ENCODE measurements at places on chromosomes 3 and 15.
A peak's percentile ranks its signal among the peaks of the same experiment; 100 is the strongest.

GRCh38 chr3:93904568-93904967 is 69.1 kb downstream of the PROS1 start:
- DNase-seq, result no peak

DNA sequence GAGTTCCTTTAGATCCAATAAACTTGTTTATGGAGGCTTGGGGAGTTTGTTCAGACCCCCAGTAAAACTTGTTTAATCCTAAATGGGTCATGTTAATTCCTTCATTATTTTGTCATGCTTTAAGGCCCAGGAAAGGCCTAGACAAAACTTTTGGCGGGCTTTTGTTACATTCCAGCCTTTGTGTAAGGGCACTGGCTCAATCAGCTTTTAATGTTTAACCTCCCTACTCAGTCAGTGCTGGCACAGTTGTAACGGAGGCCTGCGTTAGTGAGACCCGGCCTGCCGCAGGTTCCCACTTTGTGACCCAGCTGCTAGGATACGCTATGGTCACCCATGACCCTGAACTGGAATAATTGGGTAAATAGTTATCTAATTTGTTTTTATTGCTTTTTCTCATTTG is 59.2 kb downstream of the OXSM start:
- no peak for DNase-seq

GRCh38 chr15:97995881-97996603 is 35.5 kb downstream of the ARRDC4 start:
- peak; percentile 43 for DNase-seq

DNA sequence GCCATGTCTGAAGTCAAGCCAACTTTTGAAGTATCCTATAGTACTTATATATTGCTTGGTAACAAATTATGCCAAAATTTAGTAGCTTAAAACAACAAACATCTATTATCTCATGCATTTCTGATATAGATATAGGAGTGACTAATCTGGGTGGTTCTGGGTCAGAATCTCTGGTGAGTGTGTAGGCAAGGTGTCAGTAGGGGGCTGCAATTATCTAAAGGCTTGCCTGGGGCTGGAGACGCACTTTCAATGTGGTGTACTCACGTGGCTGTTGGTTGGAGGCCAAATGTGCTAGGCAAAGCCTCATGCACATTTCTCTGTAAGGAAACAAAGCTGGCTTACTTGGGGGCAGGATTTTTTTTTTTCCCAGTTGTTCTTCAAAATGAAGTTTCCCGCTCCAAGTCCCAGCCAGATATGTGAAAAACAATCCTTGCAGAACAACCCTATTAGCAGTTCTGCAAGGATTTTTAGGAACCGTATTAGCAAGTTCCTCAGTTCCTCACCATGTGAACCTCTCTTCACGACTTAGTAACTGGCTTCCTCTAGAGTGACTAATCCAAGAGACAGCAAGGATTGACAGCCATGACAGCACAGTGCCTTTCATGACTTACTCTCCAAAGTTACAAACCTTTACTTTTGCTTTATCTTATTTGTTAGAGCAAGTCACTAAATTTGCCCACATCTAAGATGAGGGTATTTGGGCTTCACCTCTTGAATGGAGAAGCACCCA is 25.8 kb downstream of the GREM1 start:
- peak; percentile 47 for DNase-seq

DNA sequence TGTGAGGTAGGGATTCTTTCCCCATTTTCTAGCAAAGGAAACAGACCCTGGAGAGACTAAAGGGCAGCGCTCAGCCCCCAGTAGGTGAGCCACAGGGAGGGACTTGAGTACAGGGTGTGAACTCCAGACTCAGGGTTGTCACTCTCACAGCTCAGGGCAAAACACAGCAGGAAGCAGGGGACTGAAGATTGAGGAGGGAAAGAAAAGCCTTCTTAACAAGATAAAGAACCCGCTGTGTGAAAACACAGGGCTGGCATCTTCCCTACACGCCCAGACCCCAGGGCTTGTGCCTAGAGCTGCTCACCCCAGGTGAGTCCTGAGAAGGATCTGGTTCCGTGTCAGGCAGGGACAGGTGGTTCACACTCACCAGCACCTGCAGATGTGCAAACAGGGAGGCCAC is 59.6 kb downstream of the ABTB1 start:
- DNase-seq, result no peak

DNA sequence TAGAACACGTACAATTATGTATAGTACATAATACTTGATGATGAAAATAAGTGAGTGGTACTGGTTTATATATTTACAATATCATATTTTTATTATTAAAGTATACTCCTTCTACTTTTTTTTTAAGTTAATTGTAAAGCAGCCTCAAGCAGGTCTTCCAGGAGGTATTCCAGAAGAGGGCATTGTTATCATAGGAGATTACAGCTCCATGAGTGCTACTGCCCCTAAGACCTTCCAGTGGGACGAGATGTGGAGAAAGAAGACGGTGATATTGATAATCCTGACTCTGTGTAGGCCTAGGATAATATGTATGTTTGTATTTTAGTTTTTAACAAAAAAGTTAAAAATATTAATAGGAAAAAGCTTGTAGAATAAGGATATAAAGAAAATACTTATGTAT is 40.3 kb upstream of the SCN5A start:
- DNase-seq, result no peak

DNA sequence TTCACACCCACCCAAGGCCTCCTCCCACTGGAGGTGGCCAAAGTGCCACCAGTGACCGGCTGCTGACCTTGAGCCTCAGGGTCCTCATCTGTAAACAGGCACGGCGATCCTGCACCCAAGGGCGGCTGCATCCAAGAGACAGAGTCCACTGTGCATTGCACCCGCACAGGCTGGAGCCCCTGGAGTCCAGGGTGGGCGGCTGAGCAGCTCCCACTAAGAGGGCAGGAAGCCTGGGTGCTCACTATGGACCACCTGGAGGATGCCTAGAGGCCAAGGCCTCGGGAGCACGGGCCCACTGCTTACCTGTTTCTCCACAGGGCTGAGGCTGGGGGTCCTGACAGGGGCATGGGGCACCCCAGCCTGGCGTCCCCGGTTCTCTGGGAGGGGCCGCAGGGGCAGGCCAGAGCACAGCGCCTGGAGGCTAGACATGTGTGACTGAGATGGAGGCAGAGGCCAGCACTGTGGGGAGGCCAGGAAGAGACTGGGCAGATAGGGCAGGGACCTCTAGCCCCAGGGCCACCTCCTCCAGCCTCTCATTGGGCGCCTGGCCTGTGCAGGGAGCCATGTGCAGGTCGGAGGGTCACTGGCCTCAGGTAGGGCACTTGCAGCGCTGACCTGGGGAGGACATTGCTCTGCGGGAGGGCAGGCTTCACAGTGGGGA is at the start of gene UROC1:
Gene UROC1, minus strand, starts transcription at position 483 of the 661 bp plus-strand sequence. Its CDS starts 54 bp downstream, at position 429.
- no peak for DNase-seq

DNA sequence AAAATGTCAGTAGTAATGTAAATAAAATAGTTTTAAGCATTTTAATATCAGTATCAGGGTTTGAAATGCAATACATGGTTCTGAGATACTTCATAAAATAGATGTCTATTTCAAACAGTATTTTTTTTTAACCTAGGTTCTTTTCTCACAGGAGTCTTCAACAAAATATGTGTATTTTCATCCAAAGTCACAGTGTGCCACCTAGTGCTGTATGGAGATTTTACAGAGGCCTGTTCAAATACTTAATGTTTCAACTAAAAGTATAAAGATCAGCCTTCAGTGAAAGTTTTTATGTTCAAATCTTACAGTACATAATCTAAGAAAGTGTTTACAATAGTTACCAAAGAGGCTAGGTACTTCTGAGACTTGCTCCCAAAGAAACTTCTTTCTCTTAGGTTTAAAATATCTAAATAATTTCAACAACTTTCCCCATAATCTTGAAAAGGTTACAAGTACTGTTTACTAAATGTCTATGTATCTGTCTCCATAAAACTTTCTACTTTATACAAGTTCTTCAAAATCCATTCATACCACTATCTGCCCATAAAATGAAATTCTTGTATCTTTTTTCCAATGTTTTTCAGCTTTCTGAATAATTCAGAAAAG is 38.3 kb downstream of the SCAPER start:
- peak; percentile 24 for DNase-seq

GRCh38 chr3:4977853-4978203 is 1.4 kb upstream of the BHLHE40 start:
- no peak for DNase-seq

GRCh38 chr3:48023377-48023776 is 7.2 kb upstream of the MAP4 start:
- DNase-seq, result no peak

- no peak for DNase-seq
Observed at GRCh38 chr3:157789162-157789561, 285.9 kb upstream of the VEPH1 start.

- DNase-seq, result peak; percentile 59
Observed at GRCh38 chr3:156664831-156665178, 9.6 kb upstream of the TIPARP start.

DNA sequence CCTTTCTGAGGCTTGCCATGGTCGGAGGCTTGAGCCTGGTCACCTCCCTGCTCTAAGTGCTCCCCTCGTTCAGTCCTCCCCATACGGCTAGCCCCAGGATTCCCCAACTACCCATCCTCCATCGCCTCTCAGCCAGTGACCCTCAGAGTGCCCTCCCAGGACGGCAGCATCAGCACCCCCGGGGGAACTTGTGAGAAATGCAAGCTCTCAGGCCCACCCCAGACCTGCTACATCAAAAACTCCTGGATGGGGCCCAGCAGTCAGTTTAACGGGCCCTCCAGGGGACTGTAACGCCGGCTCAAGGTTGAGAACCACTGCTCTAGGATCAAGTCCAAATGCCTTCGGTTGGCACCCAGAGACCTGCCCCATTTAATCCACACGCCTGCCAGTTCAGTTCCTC is 6.9 kb downstream of the ADAMTS17 start:
- DNase-seq, result no peak

DNA sequence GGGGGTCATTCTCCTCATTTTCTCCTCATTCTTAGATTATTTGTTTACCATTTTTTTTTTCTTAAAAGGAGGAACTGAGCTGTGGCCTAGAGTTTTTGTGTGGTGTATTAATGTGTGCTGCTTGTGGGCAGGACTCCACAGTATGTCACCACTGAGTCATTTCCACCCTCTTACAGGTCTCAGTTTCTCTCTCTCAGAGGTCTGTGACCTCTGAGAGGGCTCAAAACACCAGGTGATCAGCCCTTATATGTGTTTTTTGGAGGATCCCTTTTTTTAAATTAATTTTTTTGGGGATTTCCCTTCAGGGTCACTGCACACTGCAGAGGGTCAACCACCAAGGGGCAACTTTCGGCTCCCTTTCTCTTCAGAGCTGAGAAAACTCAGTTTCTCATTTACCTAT is 166.4 kb downstream of the SUCNR1 start:
- peak; percentile 25 for DNase-seq

GRCh38 chr3:189797103-189797750 is 166.0 kb downstream of the TP63 start:
- no peak for DNase-seq

DNA sequence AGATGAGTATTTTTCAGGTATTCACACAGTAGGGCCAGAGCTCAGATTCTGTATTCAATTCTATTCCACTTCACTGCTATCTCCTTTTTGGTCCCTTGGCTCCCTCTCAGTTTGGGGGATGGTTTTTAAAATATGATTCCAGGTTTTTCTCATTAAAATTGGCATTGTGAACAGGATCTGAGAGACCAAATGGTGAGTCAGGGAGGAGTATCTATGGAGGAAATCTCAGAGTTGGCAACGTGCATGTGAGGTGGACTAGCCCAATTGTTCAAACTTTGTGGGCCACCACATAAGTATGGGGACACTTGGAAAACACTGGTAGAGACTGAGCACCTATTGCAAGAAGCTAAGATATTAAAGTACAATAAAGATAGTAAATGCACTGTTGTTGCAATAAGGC is 53.9 kb upstream of the TTC14 start:
- DNase-seq, result no peak

DNA sequence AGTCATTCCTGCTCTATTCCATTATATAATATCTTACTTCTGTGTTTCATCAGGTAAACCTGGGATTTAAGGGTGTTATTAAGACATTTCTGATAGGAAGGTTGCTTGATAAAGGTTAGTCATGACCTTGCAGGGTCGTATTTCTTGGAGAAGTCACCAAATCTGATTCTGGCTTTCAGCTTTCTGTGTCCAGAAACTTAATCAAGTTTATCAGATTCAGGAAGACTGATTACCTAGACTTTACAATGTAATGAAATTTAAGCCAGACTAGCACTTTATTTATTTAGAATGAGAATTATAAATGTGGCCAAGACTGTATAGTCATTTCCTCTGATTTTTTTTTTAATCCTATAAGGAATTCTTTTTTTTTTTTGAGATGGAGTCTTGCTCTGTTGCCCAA is 81.9 kb downstream of the NEO1 start:
- no peak for DNase-seq

DNA sequence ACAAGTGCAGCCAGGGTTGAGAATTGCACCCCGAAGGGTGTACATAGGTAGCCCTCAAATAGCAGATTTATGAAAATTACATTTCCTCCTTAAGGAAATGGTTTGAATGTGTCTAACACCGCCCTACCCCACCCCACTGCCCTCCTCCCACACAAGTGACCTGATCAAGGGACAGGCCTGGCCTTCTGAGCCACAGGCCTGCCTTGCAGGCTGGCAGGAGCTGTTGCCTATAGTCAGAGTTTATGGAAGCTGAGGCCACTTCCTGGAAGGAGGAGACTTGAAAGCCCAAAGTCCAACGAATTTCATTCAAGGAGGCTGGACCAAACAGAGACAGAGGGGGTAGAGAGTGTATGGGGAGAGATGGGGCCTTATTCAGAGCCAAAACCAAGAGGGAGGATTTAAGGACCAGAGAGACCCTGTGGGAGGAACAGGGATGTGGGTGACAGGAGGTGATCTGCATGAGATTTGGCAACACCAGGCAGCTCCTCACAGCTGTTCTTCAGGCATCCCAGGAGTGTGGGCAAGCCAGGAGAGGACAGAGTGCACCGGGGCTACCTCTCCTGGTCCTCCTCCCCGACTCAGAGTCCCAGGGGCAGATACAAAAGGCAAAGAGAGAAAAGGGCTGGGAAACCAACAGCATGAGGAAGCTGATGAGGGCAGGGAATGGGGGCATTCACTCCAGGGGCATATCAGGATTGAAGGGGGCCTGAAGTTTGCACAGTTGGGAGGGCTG is 100.4 kb upstream of the HES1 start:
- DNase-seq, result no peak

GRCh38 chr15:69666921-69667811 is 214.5 kb downstream of the RPLP1 start:
- peak; percentile 77 for DNase-seq

- DNase-seq, result no peak
Observed at GRCh38 chr3:127741690-127742089, 68.9 kb downstream of the ABTB1 start.

GRCh38 chr3:144810160-144810559 is 838.5 kb downstream of the DIPK2A start:
- peak; percentile 33 for DNase-seq

GRCh38 chr3:5389057-5389456 is 201.6 kb downstream of the EDEM1 start:
- DNase-seq, result no peak
